Bone marrow (tissue), 2 donors: ENCODE measurements at places on chromosomes 5 and 9.

DNA sequence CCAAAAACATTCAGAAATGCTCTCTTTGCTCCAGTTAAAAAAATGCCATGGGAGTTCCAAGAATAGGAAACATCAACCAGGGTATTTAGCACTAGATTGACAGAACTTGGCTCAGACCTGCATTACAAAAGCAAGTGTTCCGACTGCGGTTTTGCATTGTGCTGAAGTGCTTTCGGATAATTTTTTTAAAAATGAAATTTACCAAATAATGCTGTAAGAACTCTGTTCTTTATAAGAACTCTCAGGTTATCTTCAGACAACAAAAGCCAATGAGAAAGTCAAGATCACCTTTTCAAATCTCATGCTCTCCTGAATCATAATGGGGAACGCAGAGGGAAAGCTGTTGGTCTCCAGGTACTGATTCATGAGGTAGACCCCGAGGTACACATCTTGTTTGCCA, 483 bp upstream of the PLPP6 start:
- DNase-seq = no peak

GRCh38 chr9:32665101-32665500, 29.6 kb upstream of the TAF1L start:
- no peak for DNase-seq

GRCh38 chr9:12849486-12850003, 74.7 kb downstream of the LURAP1L start:
- no peak for DNase-seq

GRCh38 chr5:138188626-138189025, 9.7 kb downstream of the KIF20A start:
- DNase-seq = no peak

GRCh38 chr9:88533951-88534455, 975 bp upstream of the NXNL2 start:
- no peak for DNase-seq

DNA sequence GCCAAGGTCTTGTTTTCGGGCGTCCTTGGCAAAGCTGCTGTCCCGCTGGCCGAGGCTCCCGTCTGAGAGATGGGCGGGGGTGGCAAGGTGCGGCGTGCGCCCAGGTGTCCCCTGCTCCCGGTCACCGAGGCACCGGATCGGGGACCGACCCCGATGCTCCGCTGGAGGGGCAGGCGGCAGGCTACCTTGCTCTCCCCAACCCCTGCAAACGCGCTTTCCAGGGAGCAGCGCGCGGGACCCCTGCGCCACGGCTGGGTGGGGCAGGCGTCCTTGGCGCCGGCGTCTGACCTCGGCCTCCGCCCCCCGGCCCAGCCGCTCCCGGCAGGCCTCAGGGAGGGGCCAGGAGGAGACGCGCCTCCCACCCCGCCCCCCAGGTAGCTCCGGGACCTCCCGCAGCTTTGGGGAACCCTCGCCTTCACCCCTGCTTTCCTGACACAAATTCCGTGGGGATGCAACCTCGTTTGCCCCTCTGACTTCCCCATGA, 551 bp downstream of the N4BP3 start:
- no peak for DNase-seq

GRCh38 chr5:29897916-29898315, 1295.6 kb upstream of the CDH6 start:
- DNase-seq = no peak

GRCh38 chr9:120117081-120117480, 462.9 kb downstream of the CDK5RAP2 start:
- no peak for DNase-seq

- DNase-seq = no peak
Measured at GRCh38 chr5:68264024-68264956, 48.7 kb downstream of the PIK3R1 start.

GRCh38 chr5:93572101-93572607, 8.9 kb downstream of the NR2F1-AS1 start:
- no peak for DNase-seq

GRCh38 chr9:37730256-37730655, 23.3 kb upstream of the TRMT10B start:
- DNase-seq = no peak
